ENCODE measurements at places on chromosomes 3 and 15.

GRCh38 chr15:61659566-61660190, 400.6 kb downstream of the VPS13C start:
- no peak for DNase-seq

- DNase-seq, result no peak
Measured at GRCh38 chr3:110485389-110485788, 586.2 kb upstream of the NECTIN3 start.

DNA sequence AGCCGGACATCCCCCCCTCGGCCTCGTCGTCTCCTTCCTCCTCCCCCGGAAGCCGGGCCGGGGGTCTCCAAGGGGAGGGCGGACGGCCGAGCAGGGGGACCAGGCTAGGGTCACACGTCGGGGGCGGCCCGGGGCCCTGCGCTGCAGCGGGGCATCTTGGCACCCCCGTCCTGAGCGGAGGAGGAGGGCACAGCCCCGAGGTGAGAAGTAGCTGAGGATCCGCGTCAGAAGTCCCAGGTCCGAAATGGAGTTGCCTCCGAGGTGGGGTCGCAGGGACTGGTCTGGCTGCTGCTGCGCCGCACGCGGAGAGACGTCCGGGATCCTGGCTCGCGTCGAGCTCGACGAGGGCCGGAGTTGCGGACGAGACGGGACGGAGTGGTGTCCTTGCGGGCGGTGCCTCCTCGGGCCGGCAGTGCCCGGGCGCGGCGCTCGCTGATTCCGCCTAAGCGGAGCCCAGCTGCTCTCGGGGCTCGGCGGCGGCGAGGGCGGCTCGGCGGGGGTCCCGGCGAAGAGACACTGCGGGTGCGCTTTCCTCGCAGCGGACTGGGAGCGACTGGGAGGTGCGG, at the start of gene ADCY5:
Gene ADCY5, minus strand, starts transcription at position 555 of the 566 bp plus-strand sequence. Its CDS starts 545 bp downstream, at position 10.
- no peak for DNase-seq

DNA sequence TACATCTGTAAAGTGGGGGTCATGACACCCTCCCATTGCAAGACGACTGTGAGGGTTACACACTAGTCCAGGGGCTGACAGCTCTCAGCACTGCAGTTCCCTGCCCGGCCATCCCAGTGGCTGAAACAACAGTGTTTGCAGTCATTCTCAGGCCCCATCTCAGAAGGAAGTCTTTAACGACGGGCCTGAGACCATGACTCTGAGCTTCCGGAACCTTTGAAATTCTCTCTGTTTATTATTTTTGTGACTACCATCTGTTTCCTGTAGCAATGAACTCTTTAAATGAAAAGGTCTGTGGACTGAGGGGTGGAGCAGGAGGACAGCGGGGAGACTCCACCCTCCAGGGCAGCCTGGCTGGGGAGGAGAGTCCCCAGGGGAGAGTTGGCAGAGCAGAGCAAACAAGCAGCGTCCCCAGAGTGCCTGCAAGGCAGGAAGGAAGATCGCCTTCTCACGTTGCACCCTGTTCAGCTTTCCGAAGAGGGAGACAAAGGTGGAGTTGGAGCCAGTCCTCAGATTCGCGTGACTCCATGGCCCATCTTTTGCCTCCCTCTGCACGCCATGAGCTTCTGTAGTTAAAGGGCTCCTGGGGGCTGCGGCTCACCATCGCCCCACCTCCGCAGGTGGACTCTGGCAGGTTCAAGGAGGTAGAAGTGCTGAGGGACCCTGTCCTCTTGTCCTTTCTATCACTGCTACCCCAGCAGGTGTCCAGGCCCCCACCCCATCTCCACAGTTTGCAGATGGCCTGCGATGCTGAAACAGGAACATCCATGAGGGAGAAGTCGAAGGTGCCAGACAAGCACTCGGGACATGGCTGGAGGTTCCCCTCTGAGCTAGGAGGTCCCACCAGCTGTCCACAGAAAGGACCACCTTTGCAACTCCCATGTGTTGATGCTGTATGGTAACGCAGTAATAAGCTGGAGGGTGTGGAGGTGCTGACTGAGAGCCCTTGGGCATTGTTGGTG, 525.8 kb upstream of the PROK2 start:
- peak; percentile 56 for DNase-seq

DNA sequence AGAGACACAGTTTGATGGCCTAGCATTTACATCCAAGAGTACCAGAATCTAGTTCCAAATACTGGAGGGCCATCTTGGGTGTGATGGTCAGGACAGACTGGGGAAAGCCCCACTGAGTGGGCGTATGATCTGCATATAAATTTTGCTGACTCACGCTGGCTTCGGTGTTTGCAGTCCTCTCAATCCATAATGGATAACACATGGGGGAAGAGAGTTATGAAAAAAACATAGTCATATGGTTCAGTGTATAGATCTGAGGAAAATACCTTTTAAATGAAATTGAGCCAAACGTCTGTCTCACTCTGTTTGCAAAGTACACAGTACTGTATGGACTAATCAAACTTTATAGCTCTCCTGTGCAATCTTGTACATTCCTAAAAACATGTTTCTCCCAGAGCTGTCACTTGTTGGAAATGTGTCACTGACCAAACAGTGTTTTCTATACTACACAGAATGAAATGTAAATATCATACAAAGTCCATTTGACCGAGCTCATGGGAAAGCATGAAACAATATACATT, 125.3 kb upstream of the THBS1 start:
- no peak for DNase-seq

DNA sequence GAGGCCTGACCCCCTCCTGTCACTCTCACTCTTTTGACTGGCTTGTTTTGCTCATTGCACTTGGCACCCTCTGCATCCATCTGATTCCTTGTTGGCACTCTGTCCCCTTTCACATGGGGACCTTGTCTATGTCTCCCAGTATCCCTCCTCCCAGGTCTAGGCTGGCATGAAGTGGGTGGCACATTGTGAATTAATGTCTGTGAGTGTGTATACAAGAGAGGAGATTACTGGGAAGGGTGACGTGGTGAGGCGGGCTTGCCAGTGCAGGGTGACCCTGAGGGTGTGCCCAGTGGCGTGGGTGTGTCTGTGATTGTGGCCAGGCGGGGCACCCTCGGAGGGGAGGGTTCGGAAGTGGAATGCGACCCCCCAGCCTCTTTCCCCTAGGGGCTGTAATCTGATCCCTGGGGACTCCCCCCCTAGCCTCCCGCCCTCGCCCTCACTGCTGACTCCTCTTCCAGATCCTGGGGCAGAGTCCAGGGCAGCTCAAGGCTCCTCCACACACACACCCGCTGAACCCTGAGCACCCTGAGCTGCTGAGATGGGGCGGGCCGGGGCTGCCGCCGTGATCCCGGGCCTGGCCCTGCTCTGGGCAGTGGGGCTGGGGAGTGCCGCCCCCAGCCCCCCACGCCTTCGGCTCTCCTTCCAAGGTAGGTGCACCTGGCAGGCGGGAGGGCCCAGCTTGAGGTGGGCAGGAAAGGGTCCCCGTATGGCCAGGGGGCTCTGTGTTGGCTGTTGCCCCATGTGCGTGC, at the start of gene SEMA3B:
Gene SEMA3B, plus strand, starts transcription at position 445 of the 749 bp plus-strand sequence. Its CDS starts 94 bp downstream, at position 539.
- DNase-seq, result no peak

- DNase-seq, result no peak
Measured at GRCh38 chr15:66931768-66932633, 133.4 kb upstream of the SMAD3 start.

GRCh38 chr3:154018100-154018696, 103.0 kb upstream of the ARHGEF26 start:
- DNase-seq, result no peak

GRCh38 chr15:77714555-77714954, 81.8 kb upstream of the LINGO1 start:
- DNase-seq, result no peak

DNA sequence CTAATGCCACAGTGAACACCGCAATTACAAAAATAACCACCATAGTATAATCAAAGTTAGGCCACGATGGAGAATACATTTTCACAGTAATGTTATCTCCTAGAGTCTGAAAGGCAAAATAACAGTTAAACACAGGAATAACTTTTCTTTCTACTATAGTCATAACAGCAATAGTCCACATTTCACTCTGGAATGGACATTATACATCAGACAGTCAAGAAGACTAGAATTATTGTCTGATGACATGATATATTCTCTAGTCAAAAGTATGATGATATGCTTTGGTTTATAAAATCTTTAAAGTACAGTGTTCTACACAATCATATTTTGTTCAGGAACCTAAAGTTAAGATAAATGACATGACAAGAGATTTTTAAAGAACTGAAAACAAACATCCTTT, 18.0 kb downstream of the SPPL2A start:
- no peak for DNase-seq

DNA sequence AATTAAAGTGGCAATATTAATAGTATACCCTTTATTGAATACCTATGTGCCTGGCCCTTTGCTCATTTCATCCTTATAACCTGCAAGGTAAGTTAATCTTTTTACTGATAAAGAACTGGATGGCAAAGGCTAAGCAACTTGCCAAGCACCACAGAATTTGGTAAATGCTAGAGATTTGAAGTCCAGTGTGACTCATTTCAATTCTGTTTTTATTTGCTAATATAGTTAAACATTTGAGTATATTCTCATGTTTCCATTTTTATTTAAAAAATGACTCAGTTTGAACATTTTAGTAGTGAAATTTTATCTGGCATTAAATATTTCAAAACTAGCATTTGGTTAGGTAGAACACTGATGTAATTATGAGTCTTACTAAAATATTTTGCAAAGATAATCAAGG, 11.3 kb downstream of the PFN2 start:
- DNase-seq, result no peak

- DNase-seq, result no peak
Measured at GRCh38 chr15:66630801-66631351, 65.1 kb upstream of the LCTL start.

GRCh38 chr3:42809202-42809601, at the start of gene ACKR2:
Gene ACKR2, plus strand, starts transcription at chr3:42809445. Its CDS starts 55,058 bp downstream, at chr3:42864503.
- no peak for DNase-seq

Measured in NCI-H1436 treated with DMSO at 0.1 percent for 48 hours (cell line).